ENCODE measurements at places on chromosomes 1 and 21.

GRCh38 chr1:17281775-17282181 is 26.2 kb upstream of the PADI4 start:
- peak; percentile 87 for DNase-seq

DNA sequence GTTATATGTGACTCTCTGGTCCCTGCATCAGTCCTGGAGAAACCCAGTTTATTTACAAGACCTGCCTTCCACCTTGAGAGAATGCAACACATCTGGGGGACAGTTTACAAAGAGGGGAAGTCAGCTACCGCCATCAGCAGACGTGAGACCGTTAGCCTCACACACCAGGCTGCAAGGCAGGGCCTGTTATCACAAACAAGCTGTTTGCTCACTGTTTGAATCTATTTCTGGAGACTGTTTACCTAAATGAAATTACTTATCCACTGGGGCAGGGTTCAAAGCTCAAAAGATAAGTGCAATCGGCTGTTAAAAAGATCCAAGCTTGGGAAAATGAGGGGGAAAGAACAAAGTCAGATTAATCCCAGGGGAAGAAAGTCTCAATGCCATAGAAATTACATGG is 134.4 kb downstream of the ZNF281 start:
- DNase-seq, result no peak

DNA sequence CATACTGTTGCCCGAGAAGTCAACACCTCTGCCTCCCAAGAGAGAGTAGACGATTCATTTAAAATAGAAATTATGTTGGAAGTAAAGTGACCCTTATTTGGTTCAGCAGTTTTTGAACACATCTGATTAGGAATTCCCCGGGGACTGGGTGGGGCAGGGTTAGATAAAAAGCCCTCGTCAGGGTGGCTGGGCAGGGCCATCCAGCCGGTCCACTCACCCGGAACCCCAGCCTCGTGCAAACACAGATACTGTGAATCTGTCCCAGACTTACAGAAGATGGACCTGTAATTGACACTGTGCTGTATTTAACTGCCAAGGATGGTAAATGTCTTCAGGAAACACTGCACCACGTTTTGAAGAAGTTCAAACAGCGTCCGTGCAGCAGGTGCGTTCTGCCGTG is 63.7 kb downstream of the PRDM16 start:
- no peak for DNase-seq

DNA sequence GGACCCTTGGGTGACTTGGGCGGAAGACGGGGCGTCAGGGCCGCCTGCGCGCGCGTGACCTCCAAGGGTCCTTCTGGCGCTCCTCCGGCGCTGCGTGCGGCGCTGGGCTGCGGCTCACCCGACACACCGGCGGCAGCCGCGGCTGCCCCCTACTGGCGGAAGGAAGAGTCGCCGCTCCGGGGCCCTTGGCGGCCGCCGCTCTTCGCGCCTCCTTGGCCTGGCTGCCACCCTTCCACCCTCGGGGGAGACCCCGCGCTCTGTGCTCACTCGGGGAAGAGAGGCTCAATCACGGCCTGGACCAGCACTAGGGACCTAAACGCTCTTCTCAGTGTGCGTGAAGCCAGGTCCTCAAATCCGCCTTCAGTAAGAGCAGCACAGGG is 89.7 kb downstream of the DMRTA2 start:
- peak; percentile 14 for DNase-seq

- no peak for DNase-seq
Measured at GRCh38 chr1:162950187-162950586, 89.2 kb upstream of the CCDC190 start.

GRCh38 chr1:2405588-2406295 is 6.6 kb downstream of the PEX10 start:
- no peak for DNase-seq
